ENCODE measurements at places on chromosomes 13 and 19. TPM values are rescaled to one million over a fixed set of nuclear protein-coding genes. Genes with fewer than 3 reads are reported as not detected.
A peak's percentile ranks its signal among the peaks of the same experiment; 100 is the strongest.

DNA sequence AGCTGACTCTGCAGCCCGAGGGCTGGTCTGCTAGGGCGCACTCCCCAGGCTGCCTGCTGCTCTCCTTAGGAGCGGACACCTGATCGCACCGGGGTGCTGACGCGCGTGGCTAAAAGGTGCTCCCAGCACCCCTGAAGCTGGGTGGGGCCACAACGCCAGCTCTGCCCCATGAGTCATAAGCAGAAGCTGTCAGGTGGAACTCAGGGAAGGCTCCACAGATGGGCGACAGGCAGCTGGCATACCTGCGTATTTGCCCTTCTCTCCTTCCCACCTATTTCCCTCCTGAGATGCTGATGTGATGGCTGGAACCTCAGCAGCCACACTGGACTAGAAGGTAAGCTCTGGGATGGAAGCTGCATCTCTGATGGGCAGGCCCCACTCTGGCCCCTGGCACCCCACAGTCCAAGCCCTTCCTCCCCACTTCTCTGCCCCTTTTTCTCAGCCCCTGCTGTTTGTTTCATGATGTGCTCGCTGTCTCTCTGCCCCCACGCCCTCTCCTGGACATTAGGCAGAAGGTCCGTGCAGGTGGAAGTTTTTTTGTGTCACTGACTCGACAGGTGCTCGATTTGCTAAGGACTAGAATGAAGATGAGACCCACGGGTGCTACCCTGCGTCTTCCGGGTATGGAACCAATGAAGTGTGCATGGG is 30.3 kb upstream of the CACTIN start:
- H3K27ac ChIP-seq = no peak overlapping the region
- no peak overlapping the region for H3K4me3 ChIP-seq
- DNase-seq = no peak
- H3K36me3 ChIP-seq = peaks cover 7% of the 10 kb centered on the region
- no peaks in the 10 kb centered on the region for H3K4me1 ChIP-seq
- no peaks in the 10 kb centered on the region for H3K27me3 ChIP-seq

GRCh38 chr19:49362048-49362928 is at the start of gene TEAD2:
Gene TEAD2, minus strand, starts transcription at chr19:49362416. Its CDS starts 2,341 bp downstream, at chr19:49360075.
- peak within 1 kb of the TSS; percentile 66 for H3K4me3 ChIP-seq
- H3K27ac ChIP-seq = peak within 1 kb of the TSS; percentile 90
- peak; percentile 55 for DNase-seq
- H3K27me3 ChIP-seq = no peaks in the 10 kb centered on the region
- H3K36me3 ChIP-seq = no peaks in the 10 kb centered on the region

DNA sequence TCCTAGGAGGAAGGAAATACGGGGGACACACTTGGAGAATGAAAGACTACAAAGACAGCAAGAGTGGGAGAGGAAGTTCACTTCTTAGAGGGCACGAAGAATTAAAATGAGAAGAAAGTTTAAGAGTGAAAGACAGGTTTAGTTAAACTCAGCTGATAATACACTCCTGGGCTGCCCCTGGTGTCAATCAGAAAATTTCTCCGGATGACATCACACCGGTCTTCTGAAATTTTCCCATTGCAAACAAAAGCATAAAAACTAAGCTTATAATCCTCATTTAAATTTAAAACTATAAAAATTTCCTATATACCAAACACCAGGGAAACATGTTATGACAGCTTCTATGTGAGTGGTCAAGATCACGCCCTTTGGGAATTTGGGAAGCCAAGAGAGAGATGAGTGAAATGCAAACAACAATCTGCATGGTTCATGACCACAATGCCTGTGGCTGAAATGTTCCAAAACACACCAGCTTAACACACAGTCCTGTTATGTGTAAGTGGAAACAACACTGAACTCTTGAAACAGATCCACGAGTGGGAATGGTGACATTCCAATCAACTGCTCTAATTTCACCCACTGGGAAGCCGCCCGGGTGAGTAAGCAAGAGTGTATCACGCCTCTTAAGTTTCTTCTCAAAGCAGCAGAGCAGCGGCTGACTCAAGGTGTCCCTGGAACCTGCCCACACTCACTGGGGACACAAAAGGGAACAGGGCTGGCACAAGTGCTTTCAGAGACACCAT is 49.0 kb downstream of the BRD4 start:
- H3K36me3 ChIP-seq = no peaks in the 10 kb centered on the region
- no peak for DNase-seq
- no peak overlapping the region for H3K27ac ChIP-seq
- H3K4me3 ChIP-seq = no peak overlapping the region
- peaks cover 61% of the 10 kb centered on the region for H3K4me1 ChIP-seq
- no peaks in the 10 kb centered on the region for H3K27me3 ChIP-seq

Gene TBCB
- 212 TPM for total RNA-seq

DNA sequence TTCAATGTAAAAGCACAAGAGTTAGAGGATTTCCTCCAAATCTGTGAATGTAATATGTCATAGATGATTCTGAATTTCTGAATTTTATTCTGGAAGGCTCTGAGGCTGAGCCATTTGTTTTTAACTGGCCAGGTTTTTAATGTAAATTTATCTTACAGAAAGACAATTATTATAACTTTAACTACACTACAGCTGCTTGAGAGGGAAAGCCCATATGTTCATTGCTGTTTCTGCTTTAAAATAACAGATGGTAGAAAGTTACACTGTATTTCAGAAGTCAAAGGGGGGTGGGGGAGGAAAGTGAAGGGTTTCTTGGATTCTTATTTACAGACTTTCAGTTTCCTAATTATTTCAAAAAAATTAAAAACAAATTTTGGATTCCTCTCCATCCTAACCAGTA is 62.8 kb downstream of the DNAJC15 start:
- no peak for DNase-seq
- no peaks in the 10 kb centered on the region for H3K27me3 ChIP-seq
- no peak overlapping the region for H3K4me3 ChIP-seq
- H3K36me3 ChIP-seq = no peaks in the 10 kb centered on the region
- no peak overlapping the region for H3K27ac ChIP-seq

Gene ZNF566
- 20.7 TPM for total RNA-seq

- H3K27ac ChIP-seq = no peak overlapping the region
- no peaks in the 10 kb centered on the region for H3K36me3 ChIP-seq
- no peaks in the 10 kb centered on the region for H3K27me3 ChIP-seq
- H3K4me3 ChIP-seq = no peak overlapping the region
- no peaks in the 10 kb centered on the region for H3K4me1 ChIP-seq
- DNase-seq = peak; percentile 27
Observed at GRCh38 chr13:105804561-105805190, 730.8 kb downstream of the EFNB2 start.

DNA sequence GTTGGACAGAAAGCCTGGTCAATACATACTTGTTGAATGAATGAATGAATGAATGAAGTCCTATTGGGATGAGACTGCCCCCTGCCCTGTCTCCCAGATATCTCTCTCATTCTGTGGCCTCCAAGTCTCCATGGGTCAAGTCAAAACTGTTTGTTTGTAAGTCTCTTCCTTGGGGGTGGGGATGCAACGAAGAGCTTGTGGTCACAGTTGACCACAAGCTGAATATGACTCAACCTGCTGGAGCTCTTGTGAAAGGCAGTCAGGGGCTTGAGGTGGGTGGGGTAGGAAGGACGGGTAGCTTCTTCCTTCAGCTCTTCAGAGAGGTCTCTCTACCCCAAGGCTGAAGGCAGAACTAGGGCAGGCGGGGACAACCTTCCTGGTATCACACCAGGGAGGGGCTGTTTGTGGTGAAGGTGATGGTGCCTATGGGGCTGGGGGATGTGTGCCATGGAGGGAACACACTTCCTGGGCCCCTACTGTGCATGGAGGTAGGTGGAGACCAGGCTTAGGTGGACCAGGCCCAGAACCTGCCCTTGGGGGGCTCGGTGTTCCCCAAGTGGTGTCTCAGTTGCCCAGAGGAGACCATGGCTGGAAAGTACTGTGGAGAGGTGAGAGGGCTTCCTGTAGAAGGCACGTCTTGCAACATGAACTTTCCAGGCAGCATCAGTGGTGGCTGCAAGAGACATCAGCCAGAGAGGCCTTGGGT is 8.0 kb downstream of the MYO1F start:
- DNase-seq = no peak
- H3K4me1 ChIP-seq = no peaks in the 10 kb centered on the region

GRCh38 chr19:18176367-18177310 is 3.0 kb downstream of the IFI30 start:
- DNase-seq = no peak
- H3K27ac ChIP-seq = no peak overlapping the region
- no peaks in the 10 kb centered on the region for H3K4me1 ChIP-seq

DNA sequence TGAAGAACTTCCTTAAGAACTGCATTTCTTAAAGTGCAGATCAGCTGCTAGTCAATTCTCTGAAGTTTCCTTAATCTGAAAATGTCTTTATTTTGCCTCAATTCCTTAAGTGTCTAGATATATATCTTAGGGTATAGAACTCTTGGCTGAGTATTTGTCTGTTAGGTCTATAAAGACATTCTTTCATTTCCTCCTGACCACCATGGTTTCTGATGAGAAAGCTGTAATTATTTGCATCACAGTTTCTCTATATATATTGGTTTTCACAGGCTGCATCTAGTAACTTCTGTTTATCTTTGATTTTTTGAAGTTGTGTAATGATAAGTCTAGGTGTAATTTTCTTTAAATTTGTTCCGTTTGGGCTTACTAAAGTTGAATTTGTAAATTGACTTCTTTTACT is 15.2 kb downstream of the NDFIP2 start:
- no peak overlapping the region for H3K27ac ChIP-seq
- no peaks in the 10 kb centered on the region for H3K36me3 ChIP-seq
- H3K4me3 ChIP-seq = no peak overlapping the region
- peaks cover 8% of the 10 kb centered on the region for H3K4me1 ChIP-seq
- no peak for DNase-seq

DNA sequence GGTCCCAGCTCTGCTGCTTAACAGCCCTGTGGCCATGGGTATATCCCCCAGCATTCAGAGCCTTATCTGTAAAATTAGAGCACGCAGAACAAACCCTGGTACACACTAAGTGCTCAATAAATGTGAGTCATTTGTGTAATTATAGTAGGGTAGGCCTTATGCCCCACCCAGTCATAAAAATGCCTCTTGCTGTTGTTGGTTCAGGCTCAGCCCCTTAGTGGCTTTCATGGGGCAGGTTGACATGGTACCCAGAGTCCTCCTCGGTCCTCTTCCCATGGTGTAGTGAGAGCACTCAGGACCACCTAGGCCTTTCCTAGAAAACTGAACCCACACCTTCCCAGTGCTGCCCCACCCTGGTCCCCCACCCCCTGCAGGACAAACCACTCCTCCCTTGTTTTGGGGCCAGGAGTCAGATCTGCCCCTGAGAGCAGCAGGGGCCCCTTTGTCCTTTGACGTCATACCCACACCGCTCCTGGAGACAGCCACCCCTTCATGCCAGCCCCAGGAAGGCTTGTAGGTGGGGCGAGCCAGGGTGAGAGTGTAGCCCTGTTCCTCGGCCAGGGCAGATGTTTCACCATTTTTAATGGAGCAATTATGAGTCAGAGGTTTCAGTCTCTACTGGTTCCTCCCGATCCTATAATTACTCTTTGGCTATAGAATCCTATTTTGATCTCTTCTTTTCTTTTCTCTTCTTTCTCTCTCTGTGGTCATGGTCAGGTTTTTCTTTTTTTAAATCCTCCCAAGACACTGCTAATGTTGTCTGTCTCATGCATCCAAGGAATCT is 36.8 kb downstream of the ACTN4 start:
- H3K27ac ChIP-seq = peak overlapping the region; percentile 96
- H3K4me1 ChIP-seq = peaks cover 34% of the 10 kb centered on the region
- no peaks in the 10 kb centered on the region for H3K27me3 ChIP-seq
- DNase-seq = peak; percentile 65
- H3K4me3 ChIP-seq = no peak overlapping the region

Gene ZNF577
- 23.8 TPM for total RNA-seq

DNA sequence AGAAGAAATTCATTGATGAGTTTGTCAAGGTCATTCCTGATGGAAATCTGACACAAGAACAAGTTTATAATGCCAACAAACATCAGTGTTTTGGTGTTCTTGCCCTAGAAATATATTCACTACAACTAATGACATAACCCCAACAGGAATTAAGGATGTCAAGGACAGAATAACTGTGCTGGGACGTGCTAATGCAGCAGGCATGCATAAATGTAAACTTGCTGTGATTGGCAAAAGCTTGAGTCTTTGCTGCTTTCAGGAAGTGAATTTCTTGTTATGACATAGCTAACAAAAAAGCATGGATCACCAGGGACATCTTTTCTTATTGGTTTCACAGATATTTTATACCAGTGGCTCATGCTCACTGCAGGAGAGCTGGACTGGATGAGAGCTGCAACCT is 144.6 kb downstream of the KCTD12 start:
- no peaks in the 10 kb centered on the region for H3K36me3 ChIP-seq
- no peak overlapping the region for H3K4me3 ChIP-seq
- H3K27me3 ChIP-seq = no peaks in the 10 kb centered on the region

DNA sequence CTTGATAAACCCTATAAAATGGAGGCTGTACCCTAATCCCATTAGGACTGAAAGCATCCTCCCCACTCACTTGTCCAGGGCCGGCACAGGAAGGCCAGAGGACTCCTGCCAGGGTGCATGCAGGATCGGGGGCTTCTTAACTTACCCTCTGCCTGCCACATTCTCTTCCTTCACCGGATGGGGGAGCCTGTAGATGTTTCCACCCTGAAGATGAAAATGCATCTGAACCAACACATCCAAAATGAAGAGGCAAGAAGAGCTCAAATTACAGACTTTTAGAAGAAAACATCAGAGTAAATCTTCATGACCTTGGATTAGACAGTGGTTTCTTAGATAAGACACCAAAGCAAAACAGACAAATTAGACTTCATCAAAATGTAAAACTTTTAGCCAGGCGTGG is 25.9 kb upstream of the NAPA start:
- H3K4me1 ChIP-seq = no peaks in the 10 kb centered on the region
- no peak overlapping the region for H3K27ac ChIP-seq
- peaks cover 8% of the 10 kb centered on the region for H3K27me3 ChIP-seq

- no peak for DNase-seq
- H3K4me1 ChIP-seq = no peaks in the 10 kb centered on the region
- no peaks in the 10 kb centered on the region for H3K27me3 ChIP-seq
- no peak overlapping the region for H3K27ac ChIP-seq
Observed at GRCh38 chr13:112741185-112741755, 51.4 kb downstream of the ATP11A start.

DNA sequence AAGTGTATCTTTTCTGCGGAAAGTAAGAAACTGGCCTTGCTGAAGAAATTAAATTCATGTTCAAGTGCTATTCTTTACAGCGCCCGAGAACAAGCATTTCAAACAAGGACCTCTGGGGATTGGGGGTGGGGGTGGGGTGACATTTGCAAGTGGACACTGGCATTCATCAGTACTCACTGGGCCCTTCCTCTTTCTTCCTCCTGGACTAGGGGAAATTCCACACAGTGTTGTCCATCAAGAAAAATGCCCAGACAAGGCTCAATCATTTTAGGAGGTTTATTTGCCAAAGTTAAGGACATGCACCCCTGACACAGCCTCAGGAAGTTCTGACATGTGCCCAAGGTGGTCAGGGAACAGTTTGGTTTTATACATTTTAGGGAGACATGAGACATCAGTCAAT is 22.9 kb upstream of the OR10H1 start:
- H3K4me1 ChIP-seq = peaks cover 12% of the 10 kb centered on the region
- peak overlapping the region; percentile 100 for H3K27ac ChIP-seq
- no peak for DNase-seq
- H3K36me3 ChIP-seq = no peaks in the 10 kb centered on the region
- H3K27me3 ChIP-seq = no peaks in the 10 kb centered on the region
- no peak overlapping the region for H3K4me3 ChIP-seq

Gene LILRA1
- 0.96 TPM for total RNA-seq

- no peak overlapping the region for H3K4me3 ChIP-seq
- no peak for DNase-seq
- H3K27me3 ChIP-seq = no peaks in the 10 kb centered on the region
- H3K36me3 ChIP-seq = no peaks in the 10 kb centered on the region
Observed at GRCh38 chr13:48112896-48113755, 18.2 kb upstream of the MED4 start.

Gene CLEC17A
- 0.14 TPM for total RNA-seq

GRCh38 chr19:49403404-49404187 is 15.5 kb downstream of the KASH5 start:
- H3K4me3 ChIP-seq = no peak overlapping the region
- DNase-seq = no peak
- H3K27me3 ChIP-seq = no peaks in the 10 kb centered on the region
- H3K4me1 ChIP-seq = no peaks in the 10 kb centered on the region

Gene ZNF728
- total RNA-seq = 10.3 TPM

Data from prostate gland (tissue), 2 donors.